Epithelial cell of alveolus of lung (primary cell): ENCODE measurements at places on chromosomes 11 and 22. TPM values are rescaled to one million over a fixed set of nuclear protein-coding genes. Genes with fewer than 3 reads are reported as not detected.

Gene RTN4R
- total RNA-seq, result 0.32 and 0.91 TPM in 2 replicates

Gene CHKB
- 29.1 and 34.9 TPM in 2 replicates for total RNA-seq

Gene MISFA
- total RNA-seq, result not detected in 2 replicates

Gene CCT8L2
- not detected in 2 replicates for total RNA-seq

Gene KRTAP5-7
- not detected in 2 replicates for total RNA-seq
